Iris pigment epithelial cell (primary cell): ENCODE measurements at places on chromosomes 12 and 14.

DNA sequence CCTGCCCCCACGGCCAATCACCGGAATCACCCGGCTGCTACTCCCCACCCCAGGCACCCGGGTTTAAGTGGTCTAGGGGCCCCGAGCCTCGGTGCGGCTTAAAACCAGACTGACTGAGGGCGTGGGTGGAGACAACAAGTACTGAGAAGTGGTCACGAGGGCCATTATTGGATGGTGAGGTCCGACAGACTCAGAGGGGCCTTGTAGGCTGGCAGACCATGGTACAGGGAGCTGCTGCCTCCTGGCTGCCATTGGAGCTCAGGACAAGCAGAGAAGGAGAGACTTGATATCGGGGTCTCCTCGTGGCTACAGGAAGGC lies 54.1 kb downstream of the FBRSL1 start:
- no peak for DNase-seq

GRCh38 chr14:55571125-55571889 lies 8.7 kb upstream of the KTN1 start:
- no peak for DNase-seq

DNA sequence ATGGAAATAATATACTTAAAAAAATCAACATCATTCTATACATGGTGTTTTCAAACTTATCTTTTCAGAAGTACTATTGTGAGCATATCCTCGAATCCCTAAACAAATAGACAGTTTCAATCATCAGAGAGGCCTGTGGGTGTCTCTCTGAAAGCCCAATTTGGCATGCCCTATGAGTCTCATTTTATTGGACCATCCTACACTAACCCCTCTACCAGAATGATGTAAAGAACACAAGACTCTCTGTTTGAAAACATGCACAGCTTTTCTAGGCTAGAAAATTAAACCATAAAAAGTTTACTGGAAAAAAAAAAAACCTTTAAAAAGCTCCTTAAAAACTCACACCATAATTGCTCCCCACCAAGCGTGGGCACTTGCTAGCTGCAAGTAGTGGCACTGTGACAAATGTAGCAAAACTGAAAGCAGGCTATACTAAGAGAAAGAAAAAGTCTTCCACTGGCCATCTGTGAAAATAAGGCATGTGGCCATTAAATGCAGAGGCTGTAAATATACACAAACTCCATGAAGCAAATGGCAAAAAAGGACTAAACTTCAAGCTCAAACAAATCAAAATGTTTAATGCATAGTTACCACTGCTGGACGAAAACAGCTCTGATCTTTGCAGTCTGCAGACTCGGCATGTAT lies 394.2 kb downstream of the SOX5 start:
- DNase-seq = no peak

- DNase-seq = no peak
Measured at GRCh38 chr12:46391630-46392029, 19.1 kb upstream of the SLC38A2 start.

- DNase-seq = peak; percentile 30
Measured at GRCh38 chr12:8033153-8034044, 883 bp downstream of the FOXJ2 start.

DNA sequence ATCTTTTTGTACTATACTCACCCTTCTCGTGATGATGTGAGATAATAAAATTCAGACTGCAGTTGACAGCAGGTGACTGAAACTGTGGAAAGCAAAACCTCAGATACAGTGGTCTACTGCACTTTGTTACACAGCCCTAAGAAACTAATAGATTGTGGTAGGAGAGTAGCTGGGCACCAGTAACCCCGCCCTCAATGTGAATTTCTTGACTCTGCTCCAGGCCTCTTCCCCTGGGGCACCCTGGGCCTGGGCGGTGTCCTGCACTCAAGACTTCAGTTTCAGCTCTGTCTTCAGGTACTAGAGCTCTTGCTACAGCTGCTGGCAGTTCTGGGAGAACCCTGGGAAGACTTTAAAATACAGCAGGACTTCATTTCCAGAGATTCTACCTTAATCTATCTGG lies 197.6 kb upstream of the AVPR1A start:
- DNase-seq = no peak

DNA sequence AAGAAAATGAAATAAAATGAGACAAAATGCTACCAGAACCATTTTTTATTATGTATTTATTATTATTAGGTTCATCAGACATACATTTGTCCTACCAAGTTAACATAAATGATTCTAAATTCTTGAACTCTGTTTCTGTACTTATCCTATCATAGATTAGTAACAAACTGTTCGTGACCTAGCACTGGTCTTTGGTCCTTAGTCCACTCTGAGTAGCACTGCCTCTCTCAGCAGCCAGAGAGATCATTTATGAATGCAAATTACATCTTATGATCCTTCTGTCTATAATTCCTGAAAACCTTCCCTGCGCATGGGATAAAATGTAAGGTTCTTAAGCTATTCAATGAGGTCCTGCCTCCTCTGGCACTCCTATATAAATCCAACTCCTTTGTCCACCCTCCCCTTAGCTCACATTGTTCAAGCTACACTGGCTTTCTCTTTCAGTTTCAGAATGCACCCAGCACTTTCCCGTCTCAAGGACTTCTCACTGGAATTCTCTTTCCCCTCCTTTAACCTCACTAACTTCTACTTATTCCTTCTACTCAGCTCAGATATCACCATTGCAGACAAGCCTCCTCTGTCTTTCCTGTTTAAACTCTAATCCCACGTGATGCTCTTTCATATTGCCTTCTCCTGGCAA lies 17.1 kb downstream of the PDZRN4 start:
- peak; percentile 3 for DNase-seq

DNA sequence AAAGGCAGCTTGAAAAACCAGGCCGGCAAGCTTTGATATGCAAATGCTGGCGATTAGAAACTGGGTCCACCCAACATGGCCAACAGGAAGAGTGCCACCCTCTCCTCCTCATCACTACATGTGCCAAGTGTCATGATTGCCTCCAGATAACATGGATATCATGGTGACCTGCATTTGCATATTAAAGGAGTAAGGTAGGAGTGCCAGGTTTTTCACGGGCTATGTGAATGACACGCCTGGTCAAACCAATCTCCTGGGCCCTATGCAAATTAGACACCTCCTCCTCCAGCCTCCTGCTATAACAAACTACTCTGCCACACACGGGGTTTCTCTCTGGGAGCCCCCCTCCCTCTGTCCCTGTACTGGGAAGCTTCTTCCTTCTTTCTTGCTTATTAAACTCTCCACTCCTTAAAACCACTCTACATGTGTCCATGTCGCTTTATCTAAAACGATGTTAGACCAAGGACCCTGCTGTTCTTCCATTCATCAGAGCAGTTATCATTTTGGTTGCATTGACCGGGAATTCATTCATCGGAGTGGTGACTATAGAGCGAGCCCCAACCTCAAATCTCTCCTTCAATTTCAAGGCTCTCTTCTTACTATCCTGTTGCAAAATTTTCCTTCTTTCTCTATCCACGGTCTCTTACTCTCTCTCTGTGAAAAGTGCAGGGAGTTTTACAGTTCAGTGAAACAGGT lies 27.5 kb downstream of the APOBEC1 start:
- DNase-seq = no peak

GRCh38 chr14:100629696-100630095 lies 42.5 kb upstream of the BEGAIN start:
- DNase-seq = no peak

GRCh38 chr12:112162241-112162790 lies 37.0 kb downstream of the TRAFD1 start:
- DNase-seq = no peak

DNA sequence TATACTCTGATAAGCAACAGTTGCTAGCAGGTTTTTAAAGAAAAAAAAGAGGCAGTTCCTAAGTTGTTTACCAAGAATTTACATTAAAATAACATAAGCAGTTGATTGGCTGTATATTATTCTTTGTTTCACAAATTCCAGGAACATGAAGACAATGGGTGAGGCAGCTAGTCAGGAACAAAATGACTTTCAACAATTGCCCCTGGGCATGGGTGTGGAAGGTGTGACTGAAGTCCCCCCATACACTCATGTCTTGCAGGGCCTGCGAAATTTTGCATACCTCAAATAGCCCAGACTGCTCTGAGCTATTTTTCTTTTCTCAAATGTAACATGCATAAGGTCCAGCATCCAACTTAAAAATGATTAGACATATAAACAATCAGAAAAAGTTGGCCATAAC lies 267.2 kb upstream of the DIO3 start:
- no peak for DNase-seq
